ENCODE measurements at places on chromosomes 4 and X.

GRCh38 chr4:73988061-73988460 is at the start of gene PPBP:
TSS of gene PPBP (minus strand) at chr4:73988190. CDS start at chr4:73988103, 87 bp downstream.
- DNase-seq, result no peak

GRCh38 chrX:53674581-53674980 is 11.9 kb downstream of the HUWE1 start:
- no peak for DNase-seq

- no peak for DNase-seq
Measured at GRCh38 chr4:22334155-22334554, 181.7 kb downstream of the ADGRA3 start.

- no peak for DNase-seq
Measured at GRCh38 chr4:55447831-55448230, 52.1 kb downstream of the TMEM165 start.

DNA sequence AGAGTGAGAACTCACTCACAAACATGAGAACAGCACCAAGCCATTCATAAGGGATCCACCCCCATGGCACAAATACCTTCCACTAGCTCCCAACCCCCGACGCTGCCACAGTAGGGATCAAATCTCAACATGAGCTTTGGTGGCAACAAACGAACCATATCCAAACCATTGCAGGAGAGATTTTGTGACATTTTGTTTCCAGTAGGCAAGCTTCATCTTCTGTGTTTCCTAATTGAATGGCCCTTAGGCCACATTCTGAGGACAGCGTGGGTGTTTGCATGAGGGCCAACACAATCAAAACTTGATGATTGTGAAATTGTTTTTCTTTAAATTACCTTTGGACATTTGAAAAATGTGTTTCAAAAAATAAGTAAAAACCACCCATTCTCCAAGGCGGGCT is 102.6 kb upstream of the LNX1 start:
- DNase-seq, result no peak

- DNase-seq, result no peak
Measured at GRCh38 chrX:69496183-69496582, 7.9 kb upstream of the NALF2 start.

DNA sequence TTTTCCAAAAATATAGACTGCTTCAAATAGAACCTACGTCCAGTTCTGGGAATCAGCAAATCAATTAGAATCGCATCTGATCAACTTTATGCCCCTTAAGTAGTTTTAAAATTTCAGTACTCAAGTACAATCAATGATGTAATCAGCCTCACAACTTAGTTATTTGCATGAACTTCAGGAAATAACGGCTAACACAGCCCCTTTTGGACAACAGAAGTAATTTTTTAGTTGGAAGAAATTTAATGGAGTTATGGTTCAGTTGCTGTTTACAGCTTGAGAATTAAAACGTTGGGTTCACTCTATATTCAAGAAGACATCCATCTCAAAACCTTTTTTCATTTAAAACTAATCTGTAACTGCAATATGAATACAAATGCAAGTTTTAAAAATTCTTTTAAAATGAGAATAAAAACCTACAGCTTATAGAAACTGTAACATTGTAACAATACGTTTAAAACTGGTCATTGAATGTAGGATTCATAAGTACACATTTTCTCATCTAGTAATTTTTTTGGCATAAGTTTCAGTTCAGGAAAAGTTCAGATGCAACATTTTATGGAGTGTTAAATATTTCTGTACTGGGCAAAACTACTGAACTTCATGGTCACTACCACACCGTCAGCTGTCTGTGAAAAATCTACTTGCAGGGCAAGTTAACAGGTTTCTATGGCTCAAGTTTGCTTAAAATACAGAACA is 956 bp downstream of the TAPT1 start:
- no peak for DNase-seq

DNA sequence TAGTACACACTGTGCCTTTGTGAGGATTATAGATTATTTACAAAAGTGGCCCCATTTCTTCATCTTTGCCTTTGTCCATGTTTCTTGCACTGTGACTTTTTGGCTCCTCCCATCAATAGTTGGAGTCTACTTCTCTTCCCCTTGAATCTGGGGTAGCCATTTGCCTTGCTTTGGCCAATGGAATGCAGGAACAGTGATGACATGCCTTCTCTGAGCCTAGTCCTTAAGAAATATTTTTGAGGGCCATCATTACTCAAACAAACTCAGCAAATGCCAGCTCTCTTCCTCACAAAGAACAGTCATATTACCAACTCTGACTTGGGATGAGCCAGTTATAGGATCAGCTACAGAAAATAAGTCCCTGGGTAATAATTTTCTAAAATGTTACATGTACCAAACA is 189.6 kb downstream of the FRMPD4 start:
- DNase-seq, result no peak

- DNase-seq, result no peak
Measured at GRCh38 chr4:137307806-137308205, 224.5 kb downstream of the PCDH18 start.

All from frontal cortex (tissue), 4 donors.